Central memory CD4-positive, alpha-beta T cell (primary cell): ENCODE measurements at places on chromosomes 7 and 10.

DNA sequence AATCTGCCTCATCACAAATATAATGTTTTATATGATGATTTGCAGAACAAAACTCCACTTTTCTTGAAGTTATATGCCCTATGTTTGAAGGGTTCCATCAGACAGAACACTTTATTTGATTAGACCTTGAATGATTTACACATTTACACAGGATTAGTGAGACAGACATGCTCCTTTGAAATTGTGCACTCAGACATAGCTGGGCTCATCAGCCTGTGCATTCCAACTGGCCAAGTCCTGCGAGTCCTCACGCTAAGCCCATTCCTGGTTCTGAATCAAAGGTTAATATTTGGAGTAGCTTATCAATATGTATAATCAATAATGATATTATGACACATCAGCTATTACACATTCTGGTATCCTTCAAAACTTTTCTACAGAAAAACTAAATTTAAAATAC lies 173.6 kb downstream of the MBL2 start:
- no peak for DNase-seq

- peak; percentile 65 for DNase-seq
These were observed 26.0 kb upstream of the ZNF273 start for GRCh38 chr7:64876792-64877713.

DNA sequence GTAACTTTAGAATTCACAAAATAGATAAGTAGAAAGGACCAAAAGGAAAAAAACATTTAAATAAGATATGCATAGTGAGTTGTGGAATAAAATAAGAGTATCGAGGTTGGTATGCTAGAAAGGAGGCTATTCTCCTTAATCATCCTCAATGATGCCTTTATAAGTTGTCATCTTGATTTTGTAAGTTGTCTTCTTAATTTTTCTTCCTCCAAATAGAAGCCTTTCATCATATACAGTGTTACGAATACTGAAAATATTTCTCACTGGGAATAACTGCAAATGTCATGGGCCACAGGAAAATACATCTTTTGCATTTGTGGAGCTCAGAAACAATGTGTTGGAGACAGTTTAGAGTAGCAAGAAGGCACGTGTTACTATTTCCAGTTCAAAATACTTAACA lies 31.5 kb upstream of the PRTFDC1 start:
- DNase-seq, result no peak

DNA sequence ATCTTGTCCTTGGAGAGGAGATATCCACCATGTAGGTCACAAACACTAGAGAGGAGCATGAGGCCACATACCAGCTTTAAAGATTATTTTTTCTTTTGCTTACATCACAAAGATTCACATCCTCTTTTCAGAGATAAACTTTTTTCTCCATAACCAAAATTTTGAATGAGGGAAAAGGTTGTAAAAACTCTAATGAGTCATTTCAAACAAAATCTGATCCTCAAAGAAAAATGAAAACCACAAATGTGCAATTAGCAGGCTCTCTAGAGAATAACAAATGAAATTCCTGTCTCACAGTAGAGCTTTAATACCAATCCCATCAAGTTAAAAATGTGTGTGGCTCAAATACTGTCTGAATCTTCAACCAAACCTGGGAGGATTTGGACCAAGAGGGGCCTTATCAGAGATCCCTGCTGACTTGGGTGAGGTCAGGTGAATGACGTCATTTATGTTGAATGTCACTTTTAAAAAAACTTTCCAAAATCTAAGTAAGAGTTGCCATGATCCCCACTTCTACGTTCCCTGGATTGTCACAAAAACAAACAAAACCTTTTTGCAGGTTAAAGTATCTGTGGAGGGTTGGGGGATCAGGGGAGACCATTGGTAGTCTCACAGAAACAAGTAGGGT lies 261.5 kb upstream of the NPSR1 start:
- DNase-seq, result no peak

- no peak for DNase-seq
These were observed 40.7 kb downstream of the ANK3 start for GRCh38 chr10:60348982-60349381.

- no peak for DNase-seq
These were observed 72.2 kb upstream of the MYL10 start for GRCh38 chr7:101701153-101701794.
